ENCODE measurements at places on chromosomes 12 and 14. TPM values are rescaled to one million over a fixed set of nuclear protein-coding genes. Genes with fewer than 3 reads are reported as not detected.

The VDR gene
- polyA plus RNA-seq = 0.04 TPM

The BBOF1 gene
- 4.0 TPM for polyA plus RNA-seq

GRCh38 chr14:81455390-81455789 lies 55.3 kb upstream of the STON2 start:
- no peak for DNase-seq

The GPR162 gene
- not detected for polyA plus RNA-seq

DNA sequence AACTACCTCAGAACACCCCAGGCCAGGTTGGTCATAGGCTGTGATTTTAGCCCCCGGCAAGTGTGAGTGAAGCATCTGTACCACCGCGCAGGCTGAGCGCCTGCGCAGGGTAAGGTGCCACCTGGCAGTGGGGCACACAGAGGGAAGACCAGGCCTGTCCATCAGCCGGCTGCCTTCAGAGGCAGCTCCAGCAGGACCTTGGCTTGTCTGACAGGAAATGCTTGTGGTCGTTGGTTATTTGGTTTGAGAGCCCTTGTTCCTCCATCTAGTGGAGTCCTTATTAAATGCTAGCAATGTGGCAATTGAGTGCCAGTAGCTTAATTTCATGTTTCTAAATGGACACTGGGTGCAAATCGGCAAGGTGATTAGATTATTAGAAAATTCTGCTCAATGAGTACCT lies 27.5 kb downstream of the SLC25A29 start:
- peak; percentile 35 for DNase-seq

DNA sequence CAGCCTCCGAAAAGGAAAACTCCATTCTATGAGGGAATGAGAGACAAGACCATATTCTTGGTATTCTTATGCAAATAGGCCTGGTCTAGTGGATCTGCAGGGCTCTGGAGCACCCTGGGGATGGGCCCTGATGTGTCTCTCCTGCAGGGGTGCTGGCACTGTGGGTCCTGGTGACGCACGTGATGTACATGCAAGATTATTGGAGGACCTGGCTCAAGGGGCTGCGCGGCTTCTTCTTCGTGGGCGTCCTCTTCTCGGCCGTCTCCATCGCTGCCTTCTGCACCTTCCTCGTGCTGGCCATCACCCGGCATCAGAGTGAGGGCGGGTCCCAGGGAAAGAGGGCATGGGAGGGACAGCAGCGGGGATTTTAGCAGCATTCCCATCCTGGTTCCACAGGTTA lies 5.8 kb downstream of the SLC48A1 start:
- no peak for DNase-seq

GRCh38 chr12:25694072-25694471 lies 141.0 kb upstream of the LMNTD1 start:
- DNase-seq = no peak

The PRB2 gene
- not detected for polyA plus RNA-seq

The AQP5 gene
- polyA plus RNA-seq = not detected

The NTF3 gene
- not detected for polyA plus RNA-seq

- DNase-seq = no peak
Measured at GRCh38 chr12:117202556-117202955, 12.3 kb upstream of the FBXO21 start.

DNA sequence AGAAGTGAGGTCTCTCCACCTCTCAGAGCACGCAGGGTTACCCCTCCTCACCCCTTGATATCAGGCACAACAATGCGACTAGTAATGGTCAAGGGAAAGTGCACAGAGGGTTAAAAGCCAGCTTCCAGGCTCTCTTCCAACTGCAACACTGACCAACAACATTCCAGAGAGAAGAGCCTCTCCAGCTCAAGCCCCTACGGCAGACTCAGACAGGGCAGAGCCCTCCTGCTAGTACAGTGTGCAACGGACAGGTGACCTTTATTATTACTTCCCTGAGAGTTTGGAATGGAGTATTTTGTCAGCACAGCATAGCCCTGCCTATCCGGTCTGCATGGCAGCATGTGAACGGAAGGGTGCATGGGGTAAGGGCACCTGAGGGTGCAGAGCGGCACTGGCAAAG lies 73.0 kb downstream of the PTPN21 start:
- DNase-seq = no peak
